ENCODE measurements at places on chromosomes 2 and 18.

DNA sequence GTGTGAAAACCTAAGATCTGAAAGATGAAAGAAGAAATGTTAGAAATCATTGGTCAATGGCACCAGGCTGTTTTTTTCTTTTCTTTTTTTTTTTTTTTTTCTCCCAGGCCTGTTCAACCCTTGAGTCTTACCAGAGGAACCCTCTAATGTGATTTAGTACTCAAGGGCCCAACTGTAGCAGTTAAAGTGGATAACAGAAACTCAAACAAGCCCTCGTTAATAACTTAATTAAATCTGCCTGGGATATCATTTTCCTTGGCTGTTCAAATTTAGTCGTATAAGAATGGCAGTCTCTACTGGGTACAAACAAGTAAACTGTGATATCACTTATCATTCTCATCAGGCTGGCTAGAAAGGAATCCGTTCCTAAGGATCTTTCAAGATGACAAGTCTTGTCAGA, 16.5 kb downstream of the ARL4C start:
- no peak for DNase-seq

DNA sequence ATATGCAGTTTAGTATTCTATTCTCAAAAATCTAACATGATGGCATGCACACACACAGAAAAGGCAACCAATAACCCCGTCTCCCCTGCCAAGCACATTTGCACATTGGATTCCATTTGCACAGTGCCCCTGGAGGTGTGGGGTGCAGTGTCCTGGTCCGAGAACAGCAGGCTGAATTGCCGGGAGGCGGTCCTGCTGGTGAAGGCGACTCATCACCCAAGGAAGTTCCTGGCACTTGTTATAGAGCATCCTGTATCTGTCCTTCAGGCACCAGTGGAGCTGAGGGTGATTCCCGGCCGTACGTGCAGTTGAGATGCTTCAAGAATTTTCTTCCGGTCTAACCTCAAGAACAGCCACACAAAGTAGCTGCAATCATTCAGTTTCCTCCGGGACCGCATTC, 73.0 kb upstream of the RAB12 start:
- DNase-seq: no peak

GRCh38 chr2:161096336-161096735, 63.9 kb upstream of the TANK start:
- no peak for DNase-seq

GRCh38 chr2:172985139-172985892, 90.3 kb upstream of the MAP3K20 start:
- no peak for DNase-seq

DNA sequence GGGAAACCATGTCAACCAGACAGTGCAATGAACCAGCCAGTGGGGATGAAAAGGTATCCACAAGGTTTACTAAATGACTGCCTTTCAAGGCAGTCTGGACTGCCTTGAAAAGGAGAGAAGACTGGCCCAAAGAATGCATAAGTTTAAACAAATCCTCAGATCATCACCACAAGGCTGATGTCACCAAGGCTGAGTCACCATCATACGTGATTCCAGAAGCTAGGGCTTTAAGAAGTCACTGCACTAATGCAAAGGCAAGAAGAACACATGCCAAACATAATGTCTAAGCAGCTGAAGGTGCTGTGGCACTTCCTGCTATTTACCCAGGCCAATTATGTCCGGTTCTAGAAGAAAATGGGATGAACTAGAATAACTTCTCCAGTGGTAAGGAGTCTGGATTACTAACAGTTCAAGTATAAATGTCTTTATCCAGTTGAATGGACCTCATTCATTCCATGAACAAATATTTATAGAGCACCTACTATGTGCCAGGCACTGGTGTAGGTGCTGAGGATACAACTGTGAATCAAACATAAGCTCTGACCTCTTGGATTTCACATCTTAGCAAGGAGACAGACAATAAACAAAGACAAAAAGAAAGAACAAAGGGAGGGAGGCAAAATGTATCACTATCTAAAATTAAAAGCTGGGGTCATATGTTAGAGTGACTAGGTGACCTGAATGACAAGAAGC, 37.6 kb upstream of the ONECUT2 start:
- no peak for DNase-seq

DNA sequence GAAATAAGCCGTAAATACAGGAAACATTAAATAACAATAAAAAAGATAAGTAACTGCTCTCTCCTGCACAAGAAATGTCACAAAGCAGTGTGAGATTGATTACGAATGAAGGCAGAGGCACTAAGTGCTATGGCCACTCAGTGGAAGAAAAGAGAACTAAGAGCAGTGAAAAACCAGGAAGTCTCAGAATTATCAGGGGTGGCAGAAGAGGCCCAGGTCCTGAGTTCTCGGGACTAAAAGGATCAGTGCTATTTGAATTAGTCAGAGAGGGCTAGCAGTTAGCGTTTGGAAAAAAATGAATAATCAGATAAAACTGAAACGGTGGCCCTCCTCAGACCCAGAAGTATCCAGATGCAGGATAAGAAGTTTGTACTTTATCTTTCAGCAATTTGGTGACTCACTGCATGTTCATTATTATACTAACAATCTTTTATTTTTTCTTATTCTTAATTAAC, 367.1 kb downstream of the ZEB2 start:
- DNase-seq: no peak

GRCh38 chr2:36797324-36798070, 101.0 kb downstream of the VIT start:
- no peak for DNase-seq

- DNase-seq: no peak
These were observed 36.6 kb downstream of the PTCD3 start for GRCh38 chr2:86142436-86143257.

GRCh38 chr2:25483607-25484266, 142.0 kb upstream of the DNMT3A start:
- DNase-seq: no peak

DNA sequence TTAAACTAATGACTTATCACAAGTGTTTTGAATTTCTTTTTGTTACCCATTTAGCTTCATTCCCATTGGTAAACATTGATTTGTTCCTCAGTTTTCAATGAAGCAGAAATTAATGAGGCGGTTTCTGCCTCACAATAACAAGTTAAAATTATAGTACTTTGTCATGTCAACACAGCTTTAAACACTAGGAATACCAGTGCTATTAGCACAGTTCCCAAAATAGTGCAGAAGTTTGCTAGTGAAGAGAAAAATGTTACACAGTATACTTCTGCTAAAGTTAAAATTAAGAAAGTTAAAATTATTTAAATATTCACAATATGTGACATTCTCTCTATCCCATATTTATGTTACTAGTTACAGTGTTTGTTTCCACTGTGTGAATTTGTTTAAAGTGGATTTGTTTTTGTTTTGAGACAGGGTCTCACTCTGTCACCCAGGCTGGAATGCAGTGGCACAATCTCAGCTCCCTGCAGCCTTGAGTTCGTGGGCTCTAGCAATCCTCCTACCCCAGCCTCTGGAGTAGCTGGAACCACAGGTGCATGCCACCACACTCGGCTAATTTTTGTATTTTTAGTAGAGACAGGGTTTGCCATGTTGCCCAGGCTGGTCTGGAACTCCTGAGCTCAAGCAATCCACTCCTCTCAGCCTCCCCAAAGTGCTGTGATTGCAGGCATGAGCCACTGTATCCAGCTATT, 3.8 kb upstream of the CHN1 start:
- no peak for DNase-seq

DNA sequence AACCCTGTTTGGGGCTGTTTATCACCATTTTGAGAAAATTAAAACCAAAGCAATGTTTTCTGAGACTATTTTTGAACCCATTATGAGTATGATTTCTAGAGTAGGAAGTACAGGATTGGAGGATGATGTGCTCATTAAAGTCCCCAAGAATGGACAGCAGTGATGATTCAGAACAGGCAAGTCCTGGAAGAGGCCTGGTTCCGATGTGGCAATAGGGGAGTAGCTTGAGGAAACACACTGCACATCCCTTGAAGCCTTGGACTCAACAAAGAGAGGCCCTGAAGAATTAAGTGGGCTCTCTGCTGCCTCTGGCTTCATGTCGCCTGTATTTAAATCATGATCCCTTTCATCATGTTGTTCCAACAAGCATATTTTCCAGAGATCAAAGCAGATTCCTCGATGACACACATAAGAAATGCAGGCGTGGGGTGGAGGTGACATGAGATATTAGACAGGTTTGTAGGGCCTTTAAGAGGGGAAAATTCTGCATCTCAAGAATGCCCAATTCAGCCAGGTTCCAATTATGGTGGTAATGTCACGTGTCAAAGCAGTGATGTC, 242.2 kb downstream of the FHOD3 start:
- no peak for DNase-seq

GRCh38 chr2:238793801-238794449, 54.0 kb upstream of the TWIST2 start:
- no peak for DNase-seq

DNA sequence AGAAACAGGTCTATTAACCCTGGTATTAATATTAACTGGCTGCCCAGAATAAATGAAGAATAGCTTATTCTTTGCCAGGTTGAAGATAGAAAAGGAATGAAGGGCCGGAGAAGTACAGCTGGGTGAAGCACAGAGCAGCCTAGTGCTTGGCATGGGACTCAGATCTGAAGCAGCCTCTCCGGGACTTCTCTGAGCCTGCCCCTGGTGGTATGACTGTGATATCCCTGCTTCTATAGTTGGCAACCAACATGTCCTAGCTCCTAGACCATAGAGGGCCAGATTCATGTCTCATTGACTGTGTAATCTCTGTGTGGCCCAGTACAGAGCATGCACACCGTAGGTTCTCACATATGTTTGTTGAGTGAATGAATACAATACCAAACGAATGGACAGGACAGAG, 107.8 kb downstream of the MSH2 start:
- no peak for DNase-seq

GRCh38 chr18:48599391-48599790, 60.6 kb downstream of the CTIF start:
- no peak for DNase-seq

DNA sequence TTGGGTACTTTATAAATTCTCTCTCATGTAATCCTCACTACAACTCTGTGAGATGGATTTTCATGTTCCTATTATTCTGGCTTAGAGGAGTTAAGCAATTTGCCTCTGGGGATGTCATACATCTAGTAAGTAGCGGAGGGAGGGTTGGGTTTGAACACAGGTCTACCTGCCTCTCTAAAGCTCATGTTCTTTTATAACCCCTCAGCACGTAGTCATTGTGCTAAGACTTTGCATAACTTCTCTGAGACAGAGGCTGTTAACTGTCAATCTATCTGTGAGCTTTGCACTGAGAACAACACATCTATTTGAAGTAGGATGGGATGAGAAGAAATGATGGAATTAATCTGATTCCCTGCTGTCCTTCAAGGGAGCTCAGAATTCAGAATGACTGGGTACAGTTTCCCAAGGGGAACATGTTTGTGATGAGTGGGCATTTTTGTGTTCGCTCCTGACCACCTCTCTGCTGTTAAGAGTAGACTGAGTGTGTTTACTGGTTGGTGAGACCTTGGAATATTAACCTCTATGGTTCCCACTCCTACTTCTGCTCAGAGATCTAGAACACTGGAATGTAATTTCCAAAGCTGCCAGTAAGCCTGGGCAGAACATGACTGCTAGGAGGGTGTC, 320.7 kb downstream of the SLC8A1 start:
- no peak for DNase-seq

- no peak for DNase-seq
These were observed 50.4 kb downstream of the LDLRAD4 start for GRCh38 chr18:13269013-13269280.

DNA sequence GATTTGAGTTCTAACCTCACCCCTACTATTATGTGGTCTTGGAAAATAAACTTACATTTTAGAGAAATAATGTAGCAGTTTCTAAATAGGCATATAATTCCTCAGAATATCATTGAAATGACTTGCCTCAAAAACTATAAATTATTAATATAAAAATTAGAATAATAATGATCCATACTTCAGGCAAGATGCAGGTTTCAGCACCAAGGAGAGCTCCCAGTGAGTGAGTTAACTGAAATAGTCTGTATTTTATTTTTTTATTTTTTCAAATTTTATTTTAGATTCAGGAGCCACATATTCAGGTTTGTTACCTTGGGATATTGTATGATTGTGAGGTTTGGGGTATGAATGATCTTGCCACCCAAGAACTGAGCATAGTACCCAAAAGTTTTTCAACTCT, 472.2 kb upstream of the DCC start:
- DNase-seq: no peak

GRCh38 chr2:67560771-67561456, 163.8 kb downstream of the ETAA1 start:
- no peak for DNase-seq
